ENCODE measurements at places on chromosomes 5 and 9. TPM values are rescaled to one million over a fixed set of nuclear protein-coding genes. Genes with fewer than 3 reads are reported as not detected.

IFNA2 gene
- total RNA-seq: not detected

GABRA1 gene
- total RNA-seq: not detected

TAF11L12 gene
- not detected for total RNA-seq

SPINK4 gene
- not detected for total RNA-seq

- DNase-seq: no peak
These were observed 281.3 kb downstream of the ARHGAP26 start for GRCh38 chr5:143051244-143052058.

GRCh38 chr5:87899721-87900131, 368.9 kb downstream of the TMEM161B start:
- DNase-seq: no peak

DNA sequence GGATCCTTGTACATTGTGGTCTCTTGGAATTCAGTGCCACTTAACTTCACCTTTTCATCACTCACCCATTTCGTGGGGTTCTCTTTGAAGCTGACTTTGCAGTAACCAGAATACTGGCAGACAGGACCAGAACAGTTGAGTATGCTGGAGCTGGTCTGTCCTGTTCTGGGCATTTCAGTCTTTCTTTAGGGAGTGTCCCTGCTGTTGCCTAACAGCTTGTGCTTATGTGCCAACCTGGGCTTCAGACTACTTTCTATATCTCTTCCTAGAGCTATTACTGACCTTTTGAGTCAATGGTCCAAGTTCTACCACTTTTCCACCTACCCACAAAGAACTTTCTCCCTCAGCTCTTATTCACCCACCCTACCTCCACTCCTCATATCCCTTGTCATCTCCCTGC, 10.0 kb upstream of the INSL6 start:
- DNase-seq: no peak

GRCh38 chr9:70466976-70467561, 52.6 kb upstream of the KLF9 start:
- DNase-seq: peak; percentile 9
